CD8-positive, alpha-beta memory T cell (primary cell): ENCODE measurements at places on chromosomes 3 and 15.

GRCh38 chr3:194745422-194746184 is 59.9 kb downstream of the FAM43A start:
- no peak for DNase-seq

DNA sequence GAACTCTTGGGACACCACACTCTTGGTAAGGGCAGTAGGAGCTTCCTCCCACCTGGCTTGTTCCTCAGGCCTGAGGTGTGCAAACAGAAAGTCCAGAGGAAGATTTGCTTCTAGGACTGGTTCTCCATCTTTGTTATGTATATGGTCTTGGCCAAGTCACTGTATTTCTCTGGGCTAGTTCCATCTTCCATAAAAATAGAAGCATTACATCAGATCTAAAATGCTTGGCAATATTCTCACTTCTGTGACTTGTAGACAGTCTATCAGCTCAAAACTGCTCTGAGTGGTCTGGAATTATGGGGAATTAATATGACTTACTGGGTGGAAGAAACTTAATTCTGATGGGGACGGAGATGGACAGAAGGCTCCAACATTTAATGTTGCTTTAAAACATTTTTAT is 55.2 kb downstream of the TMEM108 start:
- no peak for DNase-seq

DNA sequence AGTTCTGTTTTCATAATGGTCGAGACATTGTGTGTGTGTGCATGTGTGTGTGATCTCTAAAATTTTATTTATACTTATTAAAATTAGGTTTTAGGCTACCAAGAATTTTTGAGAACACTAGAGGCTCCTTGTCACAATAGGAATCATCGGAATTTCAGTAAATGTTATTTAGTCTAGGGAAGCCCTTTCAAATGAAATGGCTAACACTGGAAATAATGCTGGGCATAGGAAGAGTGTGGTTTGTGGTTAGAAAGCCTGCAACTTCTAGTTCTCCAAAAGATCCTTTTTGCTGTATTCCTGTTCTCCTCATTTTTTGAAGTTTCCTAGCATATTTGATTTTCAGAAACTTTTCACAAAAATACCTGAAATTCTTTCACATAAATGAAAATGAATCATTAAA is 92.5 kb upstream of the MBNL1 start:
- DNase-seq: no peak

GRCh38 chr15:26634319-26634718 is 138.5 kb downstream of the GABRB3 start:
- DNase-seq: no peak

GRCh38 chr3:163812006-163812405 is 1266.3 kb downstream of the SI start:
- DNase-seq: no peak

DNA sequence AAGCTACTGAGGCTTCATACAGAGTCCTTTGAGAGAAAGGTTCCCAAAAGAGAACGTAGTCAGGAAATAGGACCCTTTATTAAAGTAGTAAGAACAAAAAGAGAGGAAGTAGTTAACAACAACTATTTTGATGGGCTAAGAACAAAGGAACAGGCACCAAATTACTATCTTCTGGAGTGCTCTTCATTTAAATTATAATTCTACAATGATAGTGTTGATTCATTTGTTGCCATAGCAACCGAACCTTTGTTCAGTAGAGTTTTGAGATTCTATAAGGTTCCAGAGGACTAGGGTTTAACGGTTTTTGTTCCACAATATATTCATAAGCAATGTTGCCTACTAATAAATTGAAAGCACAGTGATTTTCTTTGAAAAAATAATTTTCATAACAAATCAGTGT is 78.8 kb downstream of the CMSS1 start:
- no peak for DNase-seq

- no peak for DNase-seq
Observed at GRCh38 chr3:180036671-180037455, at the start of gene PEX5L. Gene PEX5L, minus strand, starts transcription at chr3:180036937. Its CDS starts 338 bp downstream, at chr3:180036599.

DNA sequence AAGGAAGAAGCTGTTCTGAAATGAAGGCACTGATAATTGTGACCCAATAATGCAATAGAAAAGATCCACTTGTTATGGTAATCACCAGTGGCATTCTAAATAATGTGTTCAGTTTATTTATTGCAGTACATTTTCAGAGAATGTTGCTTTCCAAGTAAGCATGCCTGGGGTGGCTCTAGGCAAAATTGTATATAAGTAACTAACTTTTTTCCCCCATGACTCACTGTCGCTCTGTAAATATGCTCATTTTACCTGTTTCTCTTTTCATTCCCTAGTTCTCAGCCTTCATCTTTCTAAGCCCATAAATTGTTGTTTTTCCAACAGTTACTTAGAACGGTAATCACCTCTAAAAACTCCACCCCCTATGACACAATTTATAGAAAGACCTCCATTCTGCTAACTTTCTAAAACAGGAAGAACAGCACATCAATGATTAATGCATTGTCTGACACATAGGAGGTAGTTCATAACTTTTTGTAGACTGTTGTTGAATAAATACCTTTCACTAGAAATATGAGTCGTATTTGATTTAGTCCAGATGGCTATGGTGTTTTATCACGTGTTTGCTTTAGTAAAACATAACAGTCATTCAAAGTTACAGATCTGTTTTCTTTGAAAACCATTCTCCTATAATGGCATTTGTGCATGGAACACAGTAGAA is 143.1 kb downstream of the LSAMP start:
- no peak for DNase-seq

DNA sequence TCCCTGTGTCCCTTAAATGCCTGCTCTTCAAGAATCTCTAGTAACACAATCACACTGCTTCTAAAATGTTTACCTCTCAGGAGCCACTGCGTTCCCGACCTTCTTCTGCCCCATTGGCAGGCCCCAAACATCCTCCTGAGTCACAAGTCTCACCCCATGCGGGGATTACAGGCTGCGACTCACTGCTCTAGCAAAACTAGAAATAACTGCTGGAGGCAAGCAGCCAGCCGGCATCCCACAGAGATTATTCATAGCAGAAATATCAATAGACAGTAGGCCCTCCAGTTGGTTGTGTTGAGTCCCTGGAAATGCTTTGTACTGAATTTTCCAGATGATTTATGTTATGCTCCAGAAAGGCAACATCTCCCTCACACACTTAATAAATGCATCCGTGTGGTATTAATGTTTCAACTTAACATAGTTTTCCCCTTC is 64.8 kb downstream of the RFTN1 start:
- DNase-seq: no peak

DNA sequence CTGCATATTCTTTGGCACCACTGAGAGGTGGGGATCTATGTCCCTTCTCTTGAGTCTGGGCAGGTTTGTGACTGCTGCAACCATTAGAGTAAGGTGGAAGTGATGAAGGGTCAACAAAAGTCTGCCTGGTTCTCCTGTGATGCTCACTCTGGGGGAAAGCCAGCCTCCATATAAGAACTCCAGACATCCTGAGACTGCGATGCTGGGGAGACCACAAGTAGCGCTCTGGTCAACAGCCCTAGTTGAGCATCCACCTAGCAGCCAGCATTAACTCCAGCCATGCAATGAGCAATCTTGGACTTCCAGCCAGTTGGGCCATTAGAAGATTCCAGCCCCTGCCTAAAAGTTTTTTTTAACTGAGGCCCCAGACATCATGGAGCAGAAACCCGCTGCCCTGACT is 62.8 kb downstream of the SCN11A start:
- no peak for DNase-seq

- no peak for DNase-seq
Observed at GRCh38 chr15:62121273-62122015, 43.6 kb downstream of the C2CD4B start.

DNA sequence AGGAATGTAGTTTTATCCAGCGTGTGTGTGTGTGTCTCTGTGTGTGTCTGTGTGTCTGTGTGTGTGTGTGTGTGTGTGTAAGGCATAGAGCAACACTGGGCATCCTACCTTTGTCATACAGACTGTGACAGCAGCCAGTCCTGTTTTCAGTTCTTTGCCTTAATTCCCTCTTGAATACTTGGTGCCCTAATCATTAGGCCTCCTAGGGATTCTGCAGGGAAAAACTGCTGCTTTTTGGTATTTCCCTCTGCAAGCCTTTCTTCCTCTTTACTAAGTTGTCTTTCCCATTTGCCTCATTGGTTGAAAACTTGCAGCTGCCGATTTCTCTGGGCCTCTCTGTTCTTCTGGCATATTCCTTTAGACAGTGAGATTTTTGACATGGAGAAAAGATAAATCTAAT is 9.2 kb downstream of the SLC25A36 start:
- DNase-seq: no peak

DNA sequence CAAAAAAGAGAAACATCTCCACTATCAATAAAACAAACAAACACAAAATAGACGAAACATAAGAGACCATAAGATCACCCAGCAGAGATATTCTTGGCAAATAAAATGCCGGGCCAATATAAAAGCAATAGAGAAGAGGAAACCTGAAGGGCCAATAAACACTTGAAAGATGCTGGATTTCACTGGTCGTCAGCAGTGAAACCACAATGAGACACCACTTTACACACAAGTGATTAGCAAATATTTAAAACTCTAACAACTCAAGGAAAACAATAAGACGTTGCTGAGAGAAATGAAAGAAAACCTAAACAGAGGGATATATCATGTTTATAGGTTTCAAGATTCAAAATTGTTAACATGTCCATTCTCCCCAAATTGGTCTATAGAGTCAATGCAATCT is 148.5 kb downstream of the WDR76 start:
- DNase-seq: no peak

GRCh38 chr3:134466331-134466730 is 19.5 kb downstream of the ANAPC13 start:
- no peak for DNase-seq

GRCh38 chr15:94383706-94384105 is 152.3 kb downstream of the MCTP2 start:
- no peak for DNase-seq

- DNase-seq: no peak
Observed at GRCh38 chr15:51375966-51376640, 34.6 kb downstream of the GLDN start.

- DNase-seq: peak; percentile 76
Observed at GRCh38 chr3:50606596-50606995, 5.0 kb downstream of the CISH start.

GRCh38 chr15:33956397-33956796 is 11.9 kb upstream of the CHRM5 start:
- DNase-seq: no peak

DNA sequence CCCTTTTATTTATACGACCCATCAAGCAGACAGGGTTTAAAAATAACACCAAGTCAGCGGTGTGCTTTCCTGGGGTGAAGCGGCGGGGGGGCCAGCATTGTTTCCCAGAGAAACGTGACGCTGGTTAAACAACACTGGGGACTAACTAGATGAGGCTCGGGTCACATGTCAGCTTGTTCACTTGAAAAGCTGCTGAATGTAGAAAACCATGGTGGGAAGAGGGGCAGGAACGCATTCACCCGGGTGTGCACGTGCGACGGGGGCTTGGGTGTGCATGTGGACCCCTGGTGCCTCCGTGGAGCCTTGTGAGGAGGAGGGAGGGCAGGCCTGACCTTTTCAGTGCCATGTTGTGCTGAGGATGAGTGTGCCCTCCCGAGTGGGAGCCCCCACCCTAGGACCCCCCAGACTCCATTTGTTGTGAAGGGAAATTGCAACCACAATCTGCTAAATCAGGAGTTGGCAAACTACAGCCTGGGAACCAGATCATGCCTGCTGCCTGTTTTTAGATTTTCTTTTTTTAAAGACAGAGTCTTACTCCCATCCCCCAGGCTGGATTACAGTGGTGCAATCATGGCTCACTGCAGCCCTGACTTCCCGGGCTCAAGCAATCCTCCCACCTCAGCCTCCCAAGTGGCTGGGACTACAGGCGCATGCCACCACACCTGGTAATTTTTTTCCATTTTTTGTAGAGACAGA is 70.4 kb upstream of the CMTM7 start:
- no peak for DNase-seq

GRCh38 chr3:99634881-99635280 is 3.5 kb upstream of the COL8A1 start:
- no peak for DNase-seq

DNA sequence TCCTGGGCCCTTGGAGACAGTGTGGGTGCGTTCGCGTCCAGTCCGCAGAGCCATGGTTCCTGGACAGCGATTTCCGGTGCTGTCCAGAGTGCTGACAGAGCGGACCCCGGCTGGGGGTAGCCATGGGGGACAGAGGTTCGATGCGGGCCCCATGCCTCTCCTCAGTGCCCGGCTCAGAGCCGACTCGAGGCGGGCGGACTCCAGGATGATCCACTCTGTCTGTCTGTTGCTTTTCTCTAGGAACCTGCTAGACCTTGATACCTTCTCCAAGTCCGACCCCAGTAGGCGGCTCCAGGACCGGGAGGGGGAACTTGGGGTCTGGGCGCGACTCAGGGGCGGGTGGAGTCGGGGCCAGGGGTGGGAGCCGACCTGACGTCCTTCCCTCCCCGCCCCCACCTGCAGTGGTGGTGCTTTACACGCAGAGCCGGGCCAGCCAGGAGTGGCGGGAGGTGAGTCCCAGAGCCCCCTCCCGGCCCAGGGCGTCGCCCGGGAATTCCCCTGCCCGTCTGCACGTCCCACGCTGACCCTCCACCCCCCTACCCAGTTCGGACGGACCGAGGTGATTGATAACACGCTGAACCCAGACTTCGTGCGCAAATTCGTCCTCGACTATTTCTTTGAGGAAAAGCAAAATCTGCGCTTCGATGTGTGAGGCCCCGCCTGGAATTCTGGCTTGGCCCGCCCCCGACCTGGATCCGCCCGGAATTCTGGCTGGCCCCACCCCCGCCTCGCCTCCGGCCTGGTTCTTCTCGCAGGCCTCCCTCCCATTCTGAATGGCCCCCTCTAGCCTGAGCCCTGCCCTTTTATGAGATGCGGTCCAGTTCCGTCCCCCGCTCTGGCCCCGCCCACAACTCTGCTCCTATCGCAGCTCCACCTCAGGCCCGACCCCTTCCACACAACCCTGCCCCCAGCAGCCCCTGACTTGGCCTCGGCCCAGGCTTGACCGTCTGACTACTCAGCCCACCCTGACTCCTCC is 1.0 kb downstream of the CPNE9 start:
- DNase-seq: no peak

DNA sequence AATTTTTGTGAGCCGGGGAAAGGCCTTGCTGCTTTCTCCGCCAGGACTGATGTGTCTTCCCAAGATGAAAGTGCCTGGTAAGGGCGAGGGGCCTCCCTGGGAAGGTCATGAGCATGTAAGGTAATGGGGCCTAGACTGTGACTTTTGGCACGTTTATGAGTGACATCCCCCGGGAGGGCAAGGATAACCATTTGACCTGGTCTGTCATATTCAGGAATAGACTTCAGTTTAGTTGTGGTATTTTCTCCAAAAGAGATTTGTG is 631 bp upstream of the CNBP start:
- DNase-seq: no peak

- DNase-seq: no peak
Observed at GRCh38 chr3:54514006-54514405, 391.7 kb downstream of the CACNA2D3 start.

- no peak for DNase-seq
Observed at GRCh38 chr3:10522646-10523303, 17.4 kb upstream of the ATP2B2 start.
